ENCODE measurements at places on chromosomes 16 and 17. TPM values are rescaled to one million over a fixed set of nuclear protein-coding genes. Genes with fewer than 3 reads are reported as not detected.

Gene RAPGEFL1
- total RNA-seq = 21.2 TPM

DNA sequence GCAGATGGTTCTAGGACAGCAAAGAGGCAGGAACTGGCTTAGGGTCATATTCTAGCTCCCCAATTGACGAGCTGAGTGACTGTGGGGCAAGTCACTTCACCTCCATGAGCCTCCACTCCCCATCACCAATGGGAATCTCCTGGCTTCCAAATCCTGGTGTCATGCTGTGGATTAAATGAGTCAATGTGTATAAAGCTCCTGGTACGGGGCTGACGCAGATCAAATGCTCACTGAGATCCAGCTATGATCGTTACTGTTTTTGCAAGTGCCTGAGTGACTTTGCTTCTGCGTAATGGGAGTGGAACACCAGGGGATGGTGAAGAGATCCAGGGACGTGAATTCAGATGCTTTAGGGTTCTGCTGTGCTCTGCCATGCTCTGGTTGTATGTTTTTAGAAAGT is 2.4 kb downstream of the SEC14L5 start:
- DNase-seq = no peak

Gene MBTD1
- total RNA-seq = 20.5 TPM

GRCh38 chr16:78869492-78869891 is 731.0 kb downstream of the MAF start:
- no peak for DNase-seq

Gene ATP2A3
- total RNA-seq = 13.8 TPM

DNA sequence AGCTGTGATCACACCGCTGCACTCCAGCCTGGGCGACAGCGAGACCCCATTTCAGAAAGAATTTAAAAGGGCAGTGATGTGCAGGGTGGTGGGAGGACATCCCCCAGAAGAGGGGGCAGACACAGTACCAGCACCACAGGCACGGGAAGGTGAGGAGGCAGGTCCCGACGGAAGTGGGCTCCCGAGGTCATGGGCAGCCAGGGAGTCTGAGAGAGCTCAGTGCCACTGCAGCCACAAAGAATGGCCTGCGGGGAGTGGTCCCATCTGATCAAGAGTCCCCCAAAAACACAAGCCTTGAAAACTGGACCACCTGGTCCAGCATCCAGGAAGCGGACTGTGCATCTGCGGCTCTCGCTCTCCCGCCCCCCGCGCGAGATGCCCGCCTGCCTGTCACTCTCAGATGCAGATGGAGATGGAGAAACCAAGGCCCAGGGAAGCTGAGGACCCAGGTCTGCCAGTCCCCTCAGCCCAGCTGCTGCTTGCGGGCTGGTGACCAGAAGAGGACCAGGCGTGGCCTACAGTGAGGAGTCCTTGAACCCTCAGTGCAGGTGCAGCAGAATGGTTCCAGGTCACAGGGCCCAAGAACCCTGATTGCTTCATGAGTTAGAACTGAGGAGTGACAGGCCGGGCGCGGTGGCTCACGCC is 4.3 kb upstream of the CAPN15 start:
- DNase-seq = no peak

GRCh38 chr17:11551442-11551841 is 46.8 kb upstream of the DNAH9 start:
- DNase-seq = no peak

- DNase-seq = no peak
Observed at GRCh38 chr16:83051451-83051850, 424.7 kb downstream of the CDH13 start.

Gene MRPL10
- total RNA-seq = 26.6 TPM

Gene PLEKHH3
- 40.3 TPM for total RNA-seq

Gene ZG16B
- not detected for total RNA-seq

GRCh38 chr16:87334651-87335624 is 17.7 kb upstream of the C16orf95 start:
- DNase-seq = no peak

DNA sequence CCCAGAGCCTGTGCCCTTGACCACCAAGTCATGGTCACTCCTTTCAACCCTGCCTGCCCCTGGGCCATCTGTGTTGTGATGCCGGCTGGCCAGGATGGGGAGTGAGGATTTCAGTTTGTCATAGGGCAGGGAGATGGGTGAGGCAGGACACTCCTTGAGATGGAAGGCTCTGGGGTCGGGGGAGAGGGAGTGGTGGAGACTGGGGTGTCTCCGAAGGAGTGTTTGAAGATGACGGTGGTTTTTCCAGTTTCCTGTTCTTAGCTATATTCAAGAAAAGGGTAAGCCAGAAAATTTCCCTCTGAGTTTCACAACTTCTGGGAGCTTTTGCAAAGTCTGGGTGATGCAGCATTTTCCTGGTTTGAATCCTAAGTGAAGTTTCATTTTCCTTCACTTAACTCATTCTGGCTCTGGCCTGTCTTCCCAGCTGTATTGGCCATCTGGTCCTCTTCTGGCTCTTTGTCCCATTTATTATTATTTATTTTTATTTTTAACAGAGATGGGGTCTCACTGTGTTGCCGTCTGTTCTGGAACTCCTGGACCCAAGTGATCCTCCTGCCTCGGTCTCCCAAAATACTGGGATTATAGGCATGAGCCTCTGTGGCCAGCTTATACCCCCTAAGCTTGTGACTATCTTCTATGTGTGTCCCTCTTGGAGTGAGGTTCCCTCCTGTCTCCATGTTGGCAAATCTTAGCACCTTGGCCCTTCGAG is 27.7 kb downstream of the ABCC1 start:
- no peak for DNase-seq

DNA sequence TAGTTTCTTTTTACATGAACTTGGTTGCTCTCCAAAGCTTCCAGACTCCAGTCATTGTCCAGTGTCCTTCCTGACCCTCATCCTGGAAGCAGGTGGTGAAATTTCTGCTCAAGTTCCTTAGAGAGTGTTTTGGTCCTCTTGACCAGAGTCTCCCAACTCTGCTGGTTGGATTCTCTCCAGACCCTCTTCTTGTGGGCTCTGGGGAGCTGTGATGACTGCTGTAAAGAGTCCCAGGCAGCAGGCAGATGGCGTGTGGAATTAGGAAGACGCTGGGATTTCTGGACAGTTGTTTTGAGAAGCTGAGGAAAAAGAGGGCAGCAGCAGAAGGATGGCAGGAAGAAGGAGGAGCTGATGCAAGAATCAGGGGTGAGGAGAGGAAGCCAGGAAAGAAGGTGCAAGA is 1.6 kb upstream of the SEZ6 start:
- DNase-seq = no peak

Gene CALB2
- total RNA-seq = 2.8 TPM

Gene KRT9
- total RNA-seq = not detected

Gene CCDC144A
- total RNA-seq = 4.5 TPM

DNA sequence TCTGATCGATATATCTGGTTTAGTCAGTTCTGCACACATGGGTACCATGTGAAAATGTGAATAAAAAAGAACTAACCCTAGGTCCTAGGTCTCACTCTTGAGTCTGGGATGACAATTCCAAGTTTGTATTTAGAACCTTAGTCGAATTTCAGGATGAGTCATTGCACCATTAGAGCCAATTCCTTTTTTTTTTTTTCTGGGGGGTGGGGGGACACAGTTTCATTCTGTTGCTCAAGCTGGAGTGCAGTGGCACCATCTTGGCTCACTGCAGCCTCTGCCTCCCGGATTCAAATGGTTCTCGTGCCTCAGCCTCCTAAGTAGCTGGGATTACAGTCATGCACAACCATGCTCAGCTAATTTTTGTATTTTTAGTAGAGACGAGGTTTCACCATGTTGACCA is 41.6 kb downstream of the SPAG9 start:
- DNase-seq = no peak

GRCh38 chr16:35194681-35195080 is 1735.3 kb downstream of the TP53TG3F start:
- DNase-seq = no peak

DNA sequence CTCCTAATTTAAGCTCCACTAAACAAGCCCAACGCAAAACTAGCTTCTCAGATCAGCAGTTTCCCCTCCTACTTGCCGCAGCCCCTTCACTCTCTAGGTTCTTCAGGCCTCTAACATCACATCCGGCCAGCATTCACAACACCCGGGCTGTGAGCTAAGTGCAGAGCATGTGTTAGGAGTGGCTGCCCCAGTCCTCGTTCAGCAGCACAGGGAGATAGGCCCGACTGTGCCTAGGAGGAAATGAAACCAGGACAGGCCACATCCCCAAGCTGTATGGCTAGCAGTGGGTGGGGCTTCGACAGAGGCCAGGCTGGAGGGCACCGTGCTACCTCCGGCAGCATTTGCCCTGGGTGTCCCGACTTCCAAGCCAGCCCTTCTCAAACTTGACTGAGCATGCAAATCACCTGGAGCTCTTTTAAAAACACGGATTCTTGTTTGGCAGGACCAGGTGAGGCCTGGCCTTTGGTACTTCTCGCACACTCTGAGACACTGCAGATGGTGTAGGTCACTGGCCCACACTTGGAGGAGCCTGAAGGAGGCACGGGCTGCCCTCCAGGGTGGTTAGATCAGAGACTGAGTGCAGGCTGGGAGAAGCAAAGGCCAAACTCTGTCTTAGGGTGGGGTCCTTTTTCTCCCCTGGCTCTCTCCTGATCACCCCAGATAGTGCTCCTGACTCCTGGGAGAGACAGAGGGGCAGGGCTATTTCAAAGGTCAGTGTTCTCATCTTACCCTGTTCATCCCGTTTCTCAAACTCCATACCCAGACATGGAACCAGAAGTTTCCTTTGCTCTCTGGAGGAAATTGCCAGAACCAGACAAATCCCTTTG is 202.0 kb downstream of the C16orf78 start:
- DNase-seq = no peak

Data from sciatic nerve (tissue), 2 donors.